Stimulated activated CD4-positive, alpha-beta T cell treated with anti-CD3 and anti-CD28 coated beads, Interleukin-12 subunit alpha, Interleukin-12 subunit beta, amount 100 ng/mL, for 48 hours (primary cell): ENCODE measurements at places on chromosomes 3 and 15.

- no peak for DNase-seq
Observed at GRCh38 chr15:67897646-67898339, 57.9 kb upstream of the RNU6-1 start.

DNA sequence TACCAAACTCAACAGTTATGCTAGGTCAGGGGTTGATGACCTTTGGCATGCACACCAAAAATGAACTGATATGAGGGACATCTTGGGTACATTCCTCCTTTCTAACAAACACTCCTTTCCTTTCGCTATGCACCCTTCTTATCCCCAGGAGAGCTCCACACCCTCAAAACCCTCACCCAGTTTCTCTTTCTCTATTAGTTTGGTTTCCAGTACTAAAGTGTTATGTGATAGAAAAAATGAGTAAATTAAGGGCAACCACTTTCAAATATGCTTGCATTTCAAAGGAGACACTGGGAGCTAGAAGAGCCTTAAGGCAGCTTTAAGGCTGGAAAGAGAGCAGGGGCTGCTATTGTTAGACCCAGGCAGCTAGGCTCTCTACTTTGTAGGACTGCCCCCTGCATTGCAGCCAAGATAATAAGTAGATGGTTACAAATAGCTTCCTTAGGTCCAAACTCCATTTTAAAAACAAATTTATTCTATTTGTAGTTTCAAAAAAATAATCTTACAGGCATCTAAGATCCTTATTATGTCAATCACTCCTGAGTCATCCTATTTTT lies 244.3 kb downstream of the ZIC1 start:
- DNase-seq, result no peak

DNA sequence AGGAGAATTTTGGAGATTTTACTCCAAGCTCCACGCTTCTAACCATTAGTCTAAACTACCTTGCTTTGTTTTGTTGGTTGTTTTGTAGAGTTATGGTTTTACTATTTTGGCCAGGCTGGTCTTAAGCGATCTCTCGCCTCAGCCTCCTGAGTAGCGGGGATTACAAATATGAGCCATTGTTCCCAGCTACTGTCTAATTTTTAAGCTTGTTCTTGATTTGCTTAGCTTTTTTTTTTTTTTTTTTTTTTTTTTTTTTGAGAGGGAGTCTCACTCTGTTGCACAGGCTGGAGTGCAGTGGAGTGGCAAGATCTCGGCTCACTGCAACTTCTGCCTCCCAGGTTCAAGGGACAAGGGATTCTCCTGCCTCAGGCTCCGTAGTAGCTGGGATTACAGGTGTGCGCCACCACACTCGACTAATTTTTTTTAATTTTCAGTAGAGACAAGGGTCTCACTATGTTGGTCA lies 28.5 kb downstream of the EFCAB12 start:
- DNase-seq, result no peak

DNA sequence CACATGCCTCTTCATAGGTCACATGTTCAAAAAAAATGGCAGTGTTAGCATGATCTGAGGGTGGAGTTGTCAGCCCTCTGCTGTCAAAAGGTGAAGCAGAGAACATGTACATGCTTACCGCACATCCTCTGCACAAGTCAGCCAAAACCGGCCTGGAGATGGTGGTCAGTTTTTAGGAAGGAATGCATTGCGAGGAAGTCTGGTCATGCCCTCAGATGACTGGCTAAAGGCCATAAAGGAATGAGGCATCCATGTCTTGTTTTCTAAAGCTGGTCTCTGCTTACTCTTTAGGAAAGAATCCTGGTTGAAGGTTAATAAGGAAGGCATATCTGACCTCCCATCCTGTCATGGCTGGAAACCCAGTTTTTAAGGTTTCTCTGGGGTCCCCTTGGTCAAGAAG lies 292.0 kb upstream of the CCDC54 start:
- DNase-seq, result no peak

DNA sequence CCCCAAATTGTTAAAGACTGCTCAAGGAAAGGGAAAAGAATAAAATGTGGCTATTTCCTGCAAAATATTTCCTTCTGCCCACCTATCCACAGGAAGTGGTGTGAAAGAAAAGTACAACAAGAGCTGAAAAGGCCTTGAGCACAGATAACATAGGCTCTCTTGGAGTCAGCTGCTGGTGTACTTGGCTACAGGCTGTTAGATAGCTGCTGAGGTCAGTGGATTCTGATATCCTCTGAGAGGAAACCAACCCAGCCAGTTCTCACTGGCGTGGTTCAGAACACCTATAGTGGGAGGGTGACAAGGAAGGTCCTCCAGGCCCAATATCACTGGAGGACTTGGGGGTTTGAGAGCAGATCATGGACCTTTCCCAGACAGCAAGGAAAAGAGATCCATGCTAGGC lies 124.4 kb upstream of the GAP43 start:
- no peak for DNase-seq

DNA sequence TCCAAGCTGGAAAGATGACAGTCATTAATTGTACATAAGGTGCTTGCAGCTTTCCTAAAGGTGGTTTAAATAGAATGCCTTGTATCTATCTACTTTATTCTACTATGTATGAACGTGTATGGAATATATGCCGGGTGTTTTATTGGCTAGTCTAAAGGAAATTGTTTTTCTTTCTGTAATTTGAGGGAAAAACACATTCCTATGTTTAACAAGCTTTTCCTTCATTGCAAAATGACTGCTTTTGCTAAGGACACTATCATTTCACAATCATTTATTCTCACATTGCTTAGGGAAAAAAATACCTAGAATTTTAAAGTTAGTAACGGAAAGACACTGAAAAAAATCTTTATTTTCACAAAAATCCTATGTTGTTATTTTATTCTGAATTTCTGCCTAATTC lies 141.7 kb downstream of the WDR76 start:
- DNase-seq, result no peak

DNA sequence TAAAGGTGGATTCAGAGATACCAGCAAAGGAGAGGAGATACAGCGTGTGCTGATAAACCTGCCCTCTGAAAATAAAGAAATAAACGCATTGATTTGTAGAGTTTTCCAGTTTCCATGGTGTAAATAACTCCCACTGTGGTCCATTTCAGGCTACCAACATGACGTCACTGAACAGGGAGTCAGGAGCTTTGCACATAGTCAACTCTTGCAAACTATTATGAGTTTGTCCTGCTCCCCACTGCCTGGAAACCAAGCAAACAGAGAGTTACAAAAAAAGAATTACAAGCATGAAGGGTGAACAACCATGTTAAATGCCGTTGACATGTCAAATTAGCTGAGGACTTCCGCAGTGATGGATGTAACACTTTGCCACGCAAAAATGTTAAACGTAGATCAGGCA lies 70.4 kb upstream of the GATA2 start:
- no peak for DNase-seq

- no peak for DNase-seq
Observed at GRCh38 chr3:183490653-183491052, 62.2 kb upstream of the MCF2L2 start.

GRCh38 chr15:26314577-26314976 lies 451.4 kb upstream of the ATP10A start:
- DNase-seq, result no peak

- no peak for DNase-seq
Observed at GRCh38 chr3:166263460-166263859, 426.2 kb upstream of the BCHE start.
